ENCODE measurements at places on chromosomes 1 and 21.

DNA sequence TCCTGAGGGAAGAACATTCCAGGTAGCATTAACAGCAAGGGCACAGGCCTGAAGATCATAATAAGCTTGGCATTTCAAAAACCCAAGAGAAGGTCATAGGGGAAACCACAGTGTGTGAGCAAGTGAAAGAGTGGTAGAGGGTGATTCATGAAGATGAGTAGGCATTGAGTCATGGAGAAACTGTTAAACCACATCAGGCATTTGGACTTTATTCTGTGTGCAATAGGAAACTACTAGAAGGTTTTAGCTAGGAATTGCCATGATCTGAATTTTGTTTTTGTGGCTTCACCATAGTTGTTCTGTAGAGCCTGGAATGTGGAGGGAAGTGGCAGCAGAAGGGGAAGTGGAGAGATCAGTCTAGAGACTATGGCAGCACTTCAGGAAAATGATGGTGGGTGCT is 359.0 kb upstream of the PTBP2 start:
- no peak for DNase-seq

DNA sequence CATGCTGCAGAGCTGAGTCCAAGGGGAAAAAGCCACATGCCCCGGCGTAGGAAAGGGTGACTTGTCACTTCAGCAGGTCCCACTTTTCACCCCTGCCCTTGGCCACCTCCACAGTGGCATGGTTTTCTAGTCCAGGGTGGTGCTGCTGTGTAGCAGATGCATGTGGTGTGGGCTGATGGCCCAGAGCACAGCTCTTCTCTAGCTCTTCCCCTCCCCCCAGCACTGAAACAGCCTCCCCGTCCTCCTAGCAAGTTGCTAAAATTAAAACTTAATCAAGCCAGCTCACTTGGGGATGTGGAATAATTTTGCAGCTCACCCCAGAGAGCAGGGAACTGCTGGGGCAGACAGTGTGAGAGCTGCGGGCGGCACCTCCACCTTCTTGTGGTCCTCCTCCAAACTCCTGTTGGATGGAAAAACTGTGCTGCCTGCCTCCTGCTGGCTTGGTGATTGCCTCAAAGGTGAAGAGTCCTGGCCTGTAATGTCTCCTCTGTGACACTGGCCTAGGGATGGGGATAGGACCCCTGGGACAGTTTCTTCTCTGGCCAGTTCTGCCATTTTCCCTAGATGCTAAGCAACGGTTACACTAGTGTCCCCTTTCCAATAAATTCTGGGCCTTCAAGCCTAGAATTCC is 91.6 kb downstream of the RNF220 start:
- DNase-seq = no peak

DNA sequence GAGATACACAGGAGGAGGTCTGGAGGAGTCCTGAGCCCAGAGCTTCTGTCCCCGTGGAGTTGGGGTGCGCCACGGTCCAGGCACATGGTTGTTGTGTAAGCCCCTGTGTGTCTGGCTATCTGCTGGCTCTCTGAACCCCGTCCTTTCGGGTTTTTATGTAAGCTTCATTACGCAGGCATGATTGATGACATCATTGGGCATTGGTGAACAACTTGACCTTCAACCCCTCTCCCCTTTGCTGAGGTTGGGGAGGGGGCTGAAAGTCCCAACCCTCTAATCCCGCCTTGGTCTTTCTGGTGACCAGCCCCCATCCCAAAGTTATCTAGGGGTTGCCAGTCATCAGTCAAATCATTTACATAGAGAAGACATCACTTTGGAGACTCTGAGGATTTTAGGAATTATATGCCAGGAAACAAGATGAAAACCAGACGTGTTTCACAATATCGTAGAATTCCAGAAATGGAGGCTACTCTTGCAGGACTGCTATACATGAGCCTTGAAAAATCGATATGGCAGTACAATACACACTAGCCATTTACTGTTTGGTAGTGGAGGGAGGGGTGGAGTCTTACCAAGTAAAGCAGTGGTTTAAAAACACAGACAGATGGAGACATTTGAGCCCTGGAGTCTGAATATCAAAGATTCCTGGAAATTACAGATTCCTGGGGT is 69.8 kb upstream of the SCAF4 start:
- no peak for DNase-seq

GRCh38 chr1:223628233-223629125 is 37.0 kb downstream of the CAPN8 start:
- DNase-seq = peak; percentile 29

- DNase-seq = no peak
Observed at GRCh38 chr1:174072581-174072980, 50.4 kb upstream of the RC3H1 start.

DNA sequence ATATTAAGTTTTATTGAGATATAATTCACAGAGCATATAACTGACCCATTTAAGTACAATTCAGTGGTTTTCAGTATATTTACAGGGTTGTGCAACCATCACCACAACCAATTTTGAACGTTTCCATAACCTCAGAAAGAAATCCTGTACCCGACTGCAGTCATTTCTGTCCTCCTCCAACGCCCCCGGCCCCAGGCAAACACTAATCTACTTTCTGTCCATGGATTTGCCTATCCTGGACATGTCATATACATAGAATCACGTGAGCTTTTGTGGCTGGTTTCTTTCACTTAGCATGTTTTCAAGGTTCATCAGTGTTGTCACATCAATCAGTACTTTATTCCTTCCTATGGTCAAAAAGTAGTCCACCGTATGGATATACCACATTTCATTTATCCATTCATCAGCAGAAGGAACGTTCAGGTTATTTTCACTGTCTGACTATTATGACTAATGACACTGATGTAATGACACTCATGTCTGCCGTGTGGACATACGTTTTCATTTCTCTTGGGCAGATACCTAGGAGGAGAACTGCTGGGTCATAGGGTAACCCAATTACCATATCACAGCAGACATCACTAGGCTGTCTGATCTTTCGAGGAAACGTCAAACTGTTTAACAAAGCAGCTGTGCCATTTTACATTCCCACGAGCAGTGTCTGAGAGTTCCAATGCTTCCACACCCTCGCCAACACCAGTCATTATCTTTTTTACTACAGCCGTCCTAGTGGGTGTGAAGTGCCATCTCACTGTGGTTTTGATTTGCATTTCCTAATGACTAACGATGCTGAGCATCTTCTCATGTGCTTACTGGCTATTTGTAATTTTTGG is 30.8 kb downstream of the MRPL37 start:
- DNase-seq = no peak

DNA sequence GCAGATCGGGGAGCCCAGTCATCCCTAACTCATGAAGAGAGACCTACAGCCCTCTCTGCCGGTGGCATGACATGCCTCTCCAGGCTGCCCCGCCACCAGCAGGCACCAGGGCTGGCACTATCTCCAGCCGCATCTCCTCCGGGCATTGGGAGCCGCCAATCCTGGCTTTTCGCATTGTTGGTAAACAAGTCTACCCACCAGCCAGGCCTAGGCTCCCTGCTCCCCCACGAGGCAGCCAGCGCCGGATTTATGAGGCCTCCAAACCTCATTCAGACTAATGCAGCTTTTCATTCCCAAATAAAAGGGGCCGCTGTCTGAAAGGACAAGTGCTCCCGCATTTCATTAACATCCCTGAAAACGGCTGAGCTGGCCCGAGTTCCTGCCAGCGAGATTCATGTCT is 3.4 kb upstream of the GRIK3 start:
- no peak for DNase-seq

DNA sequence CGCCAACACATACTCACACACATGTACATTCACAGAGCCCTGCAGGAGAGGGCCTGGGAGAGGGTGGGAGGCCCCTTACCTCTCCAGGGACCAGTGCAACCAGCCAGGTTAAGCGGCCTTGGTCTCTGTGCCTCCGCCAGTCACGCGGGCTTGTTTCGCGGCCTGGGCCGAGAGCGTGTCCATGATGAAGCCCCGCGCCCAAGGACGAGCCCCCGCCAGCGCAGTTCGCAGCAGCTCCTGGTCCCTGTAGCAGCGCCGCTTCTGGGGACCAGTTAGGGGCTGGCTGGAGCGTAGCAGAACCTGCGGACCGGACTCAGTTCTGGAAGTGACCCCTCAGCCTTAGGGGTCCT is 7.3 kb upstream of the FAM167B start:
- DNase-seq = no peak

- no peak for DNase-seq
Observed at GRCh38 chr1:236175642-236176336, 33.5 kb downstream of the GPR137B start.

- no peak for DNase-seq
Observed at GRCh38 chr21:22762463-22762862, 1764.3 kb downstream of the NCAM2 start.

DNA sequence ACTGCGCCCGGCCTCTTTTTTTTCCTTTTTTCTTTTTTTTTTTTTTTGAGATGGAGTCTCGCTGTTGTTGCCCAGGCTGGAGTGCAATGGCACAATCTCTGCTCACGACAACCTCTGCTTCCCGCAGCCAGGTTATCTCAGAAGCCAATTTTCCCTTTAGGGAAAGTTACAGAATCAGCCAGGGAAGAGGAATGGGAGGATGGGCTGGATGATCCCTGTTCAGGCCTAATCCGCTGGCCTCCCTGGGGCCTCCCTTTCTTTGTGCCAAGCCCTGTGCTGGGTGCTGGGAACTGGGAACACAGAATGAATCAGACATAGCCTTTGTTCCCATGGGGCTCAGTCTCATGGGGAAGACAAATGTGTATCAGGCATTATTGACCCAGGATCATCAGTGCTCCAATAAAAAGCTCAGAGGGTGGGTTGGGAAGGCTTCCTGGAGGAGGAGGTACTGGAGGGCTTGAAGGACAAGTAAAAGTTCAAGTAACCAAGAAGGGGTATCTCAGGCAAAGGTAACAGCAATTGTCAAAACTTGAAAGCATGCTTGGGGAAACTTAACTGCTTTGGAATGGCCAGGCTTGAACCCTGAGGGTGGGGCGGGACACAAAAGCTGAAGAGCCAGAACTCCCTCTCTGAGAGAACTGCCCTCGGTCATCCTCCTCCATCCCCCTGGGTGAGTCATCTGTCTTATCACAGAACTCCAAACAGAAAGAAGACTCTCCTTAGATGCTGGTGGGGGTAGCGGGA is 14.3 kb downstream of the ECHDC2 start:
- no peak for DNase-seq

GRCh38 chr1:57058652-57059501 is 93.1 kb upstream of the C8B start:
- DNase-seq = no peak

DNA sequence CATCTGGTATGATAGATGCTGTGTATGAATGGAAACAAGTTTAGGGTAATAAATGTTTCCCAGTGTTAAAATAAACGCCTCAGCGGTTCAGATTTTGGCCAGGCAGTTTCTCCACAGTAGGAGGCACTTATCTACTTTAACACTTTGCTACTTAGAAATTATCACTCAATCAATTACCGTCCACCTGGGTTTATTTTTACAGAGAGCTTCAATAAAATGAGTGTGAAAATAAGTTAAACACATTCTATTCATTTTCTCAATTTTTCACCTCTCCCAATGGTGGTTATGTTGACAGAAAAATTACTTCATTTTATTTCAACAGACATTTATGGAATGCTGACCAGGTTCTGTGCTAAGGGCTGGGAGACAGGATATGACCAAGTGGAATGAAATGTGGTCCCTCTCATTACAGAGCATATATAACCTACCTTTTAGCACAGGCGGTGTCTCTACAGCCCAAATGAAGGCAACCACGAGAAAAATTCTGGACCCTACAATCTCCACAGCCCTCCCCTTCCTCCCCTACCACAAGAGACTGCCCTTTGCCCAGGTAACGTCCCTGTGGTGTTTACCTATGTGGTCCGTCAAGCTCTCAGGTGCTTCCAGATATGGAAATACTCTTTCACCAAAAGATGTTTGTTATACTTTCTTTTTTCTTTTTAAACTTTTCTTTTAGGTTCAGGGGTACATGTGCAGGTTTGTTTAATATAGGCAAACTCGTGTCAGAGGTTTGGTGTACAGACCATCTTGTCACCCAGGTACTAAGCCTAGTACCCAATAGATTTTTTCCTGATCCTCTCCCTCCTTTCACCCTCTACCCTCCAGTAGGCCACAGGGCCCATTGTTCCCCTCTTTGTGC is 105.5 kb downstream of the HLCS start:
- DNase-seq = no peak

GRCh38 chr1:230280054-230280795 is 145.9 kb downstream of the PGBD5 start:
- no peak for DNase-seq

GRCh38 chr1:222769181-222769580 is 32.2 kb downstream of the FAM177B start:
- DNase-seq = no peak

DNA sequence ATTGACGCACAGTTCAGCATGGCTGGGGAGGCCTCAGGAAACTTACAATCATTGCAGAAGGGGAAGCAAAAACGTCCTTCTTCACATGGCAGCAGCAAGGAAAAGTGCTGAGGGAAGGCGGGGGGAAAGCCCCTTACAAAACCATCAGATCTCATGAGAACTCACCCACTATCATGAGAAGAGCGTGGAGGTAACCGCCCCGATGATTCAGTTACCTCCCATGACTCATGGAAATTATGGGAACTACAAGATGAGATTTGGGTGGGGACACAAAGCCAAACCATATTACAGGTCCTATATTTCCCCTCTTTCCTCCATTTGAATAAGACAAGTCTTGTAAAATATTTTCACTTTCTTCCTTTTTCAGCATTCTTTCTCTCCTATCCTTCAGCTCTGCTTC is 7.7 kb upstream of the TTLL7 start:
- DNase-seq = no peak
